ENCODE measurements at places on chromosomes 2 and 18.

DNA sequence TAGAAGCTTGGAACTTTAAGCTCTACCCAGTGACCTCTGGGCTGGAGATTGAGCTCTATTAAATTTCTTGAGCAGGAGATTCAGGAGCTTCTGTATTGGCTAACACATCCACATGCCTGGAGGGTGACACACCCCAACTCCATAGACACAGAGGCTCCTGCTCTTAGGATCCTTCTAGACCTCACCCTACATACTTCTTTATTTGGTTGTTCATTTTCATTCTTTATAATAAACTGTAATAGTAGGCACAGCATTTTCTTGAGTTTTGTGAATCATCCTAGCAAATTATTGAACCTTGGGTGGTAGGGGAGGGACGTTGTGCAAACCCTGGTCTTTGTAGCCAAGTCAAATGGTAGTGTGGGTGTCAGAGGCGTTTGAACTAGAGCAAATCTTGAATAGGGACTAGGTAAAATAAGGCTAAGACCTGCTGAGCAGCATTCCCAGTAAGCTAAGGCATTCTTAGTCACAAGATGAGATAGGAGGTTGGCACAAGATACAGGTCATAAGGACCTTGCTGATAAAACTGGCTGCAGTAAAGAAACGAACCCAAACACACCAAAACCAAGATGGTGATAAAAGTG lies 323.8 kb upstream of the GALNT5 start:
- no peak for DNase-seq

DNA sequence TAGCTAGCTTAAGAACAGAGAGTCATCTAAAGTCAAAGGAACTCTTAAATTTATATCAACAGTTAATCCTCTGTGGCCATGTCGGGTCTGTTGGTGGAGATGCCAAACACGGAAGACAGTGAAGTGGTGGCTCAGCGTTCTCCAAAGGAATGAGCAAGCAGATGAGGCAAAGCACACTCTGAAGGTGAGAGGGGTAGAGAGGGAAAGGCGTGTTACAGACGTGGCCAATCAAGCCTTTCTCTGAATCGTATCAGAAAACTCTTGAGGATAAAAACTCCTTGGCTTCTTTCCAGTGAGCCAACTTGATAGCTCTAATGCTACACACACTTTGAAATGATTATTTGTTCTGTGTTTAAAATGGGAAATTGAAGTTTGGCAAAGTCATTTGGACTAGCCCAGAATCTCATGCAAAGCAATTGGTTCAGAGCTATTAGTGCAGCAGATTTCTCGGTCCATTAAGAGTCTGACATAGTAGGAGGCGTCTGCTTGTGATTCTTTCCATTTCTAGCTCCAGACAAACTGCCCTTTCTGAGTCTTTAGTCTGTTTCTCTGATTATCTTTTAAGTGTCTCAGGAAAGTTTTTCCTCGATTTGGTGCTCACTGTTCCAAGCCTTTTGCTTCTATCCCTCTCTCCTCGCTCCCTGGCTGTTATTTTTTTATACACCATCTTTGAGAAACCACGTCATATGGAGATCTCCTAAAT lies 57.5 kb upstream of the CPO start:
- no peak for DNase-seq

GRCh38 chr2:15980605-15981098 lies 40.3 kb downstream of the MYCN start:
- no peak for DNase-seq

- no peak for DNase-seq
Measured at GRCh38 chr2:178143481-178143880, 31.2 kb downstream of the RBM45 start.

DNA sequence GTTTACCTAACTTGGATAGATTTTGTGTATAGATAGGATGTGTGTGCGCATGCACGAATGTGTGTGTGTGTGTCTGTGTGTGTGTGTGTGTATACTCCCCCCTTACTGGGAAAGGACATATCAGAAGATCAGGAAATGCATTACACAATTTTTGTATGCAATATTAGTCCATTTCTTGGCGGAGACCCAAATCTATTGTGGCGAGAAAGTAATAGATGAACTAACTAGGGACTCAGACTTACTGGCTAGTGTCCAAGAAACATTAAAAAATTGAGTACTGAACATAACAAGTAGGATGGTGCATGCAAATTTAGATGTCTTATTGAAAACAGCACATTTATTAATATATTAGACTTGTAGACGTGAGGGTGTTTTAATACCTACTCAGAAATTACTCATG lies 1036.5 kb upstream of the FANCL start:
- DNase-seq: no peak

- peak; percentile 49 for DNase-seq
Measured at GRCh38 chr18:8608795-8609658, at the start of gene RAB12. RAB12 (plus strand) TSS chr18:8609437; CDS start chr18:8609440, 3 bp downstream.

DNA sequence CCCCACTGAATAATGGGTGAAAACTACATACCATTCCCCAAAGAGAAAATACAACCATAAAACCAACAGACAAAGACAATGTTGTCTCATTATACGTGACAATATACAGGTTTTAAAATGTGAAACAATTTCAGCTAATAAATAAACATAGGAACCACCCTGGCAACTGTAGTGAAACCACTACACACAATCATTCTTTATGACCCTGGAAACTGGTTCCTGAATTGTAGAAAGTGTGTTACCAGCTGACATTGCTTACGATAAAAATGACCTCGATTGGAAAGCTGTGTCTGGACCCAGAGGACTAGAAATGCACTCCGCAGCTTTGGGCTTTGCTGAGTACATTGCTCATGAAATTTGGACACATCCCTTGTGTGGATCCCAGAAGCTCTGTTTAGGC lies 73.9 kb upstream of the LPIN2 start:
- DNase-seq: no peak

DNA sequence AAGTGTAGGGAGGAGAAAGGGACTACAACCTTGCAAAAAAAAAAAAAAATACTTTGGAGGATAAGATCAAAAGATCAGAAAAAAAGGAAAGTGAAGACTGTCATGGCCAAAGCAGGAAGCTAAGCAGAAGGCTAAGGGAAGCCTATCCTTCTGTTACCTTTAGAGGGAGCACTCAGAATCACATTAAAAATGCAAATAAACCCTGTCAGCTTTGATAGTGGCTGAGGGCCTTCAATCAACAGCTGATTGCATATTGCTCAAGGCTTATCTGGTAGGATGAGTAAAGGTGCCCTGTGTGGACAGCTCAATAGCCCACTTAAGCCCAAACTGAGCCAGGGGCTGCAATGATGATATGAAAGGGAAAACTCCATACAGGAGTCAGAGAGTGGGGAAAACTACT lies 1021.2 kb downstream of the LRP1B start:
- no peak for DNase-seq

DNA sequence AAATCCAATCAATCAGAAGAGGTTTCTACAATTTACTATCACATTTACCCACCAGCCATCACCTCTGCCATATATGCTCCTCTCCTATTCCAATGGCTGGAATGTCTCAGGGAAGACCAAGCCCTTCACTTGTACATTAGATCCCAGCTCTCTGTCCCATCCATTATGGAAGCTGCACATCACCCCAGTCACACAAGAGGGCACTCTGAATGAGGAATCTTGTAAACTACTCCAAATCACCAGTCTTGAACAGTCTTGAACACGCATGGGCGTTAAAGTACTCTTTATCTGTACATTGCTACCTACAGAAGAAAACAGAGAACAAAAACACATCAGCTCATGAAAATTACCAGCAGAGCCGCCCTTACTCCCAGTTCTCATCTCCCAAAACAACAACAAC lies 38.7 kb downstream of the ZC3H8 start:
- no peak for DNase-seq

DNA sequence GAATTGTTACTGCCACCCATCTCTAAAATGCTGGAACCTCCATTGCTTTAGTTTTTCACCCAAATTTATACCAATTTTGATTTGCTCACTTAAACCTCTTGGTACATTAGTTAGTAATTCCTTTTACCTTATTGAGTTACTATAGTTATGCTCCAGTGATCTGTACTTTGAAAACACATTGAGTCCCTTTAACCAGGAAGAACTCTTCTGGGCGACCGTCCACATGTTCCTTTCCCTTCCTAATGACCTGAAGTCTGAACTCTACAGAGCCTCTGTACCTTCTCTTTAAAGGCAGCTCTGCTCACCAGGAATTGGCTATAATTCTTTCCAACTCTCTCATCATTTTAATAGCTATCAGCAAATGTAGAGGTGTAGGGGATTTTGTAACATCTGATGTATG lies 290.0 kb downstream of the NEDD4L start:
- no peak for DNase-seq

DNA sequence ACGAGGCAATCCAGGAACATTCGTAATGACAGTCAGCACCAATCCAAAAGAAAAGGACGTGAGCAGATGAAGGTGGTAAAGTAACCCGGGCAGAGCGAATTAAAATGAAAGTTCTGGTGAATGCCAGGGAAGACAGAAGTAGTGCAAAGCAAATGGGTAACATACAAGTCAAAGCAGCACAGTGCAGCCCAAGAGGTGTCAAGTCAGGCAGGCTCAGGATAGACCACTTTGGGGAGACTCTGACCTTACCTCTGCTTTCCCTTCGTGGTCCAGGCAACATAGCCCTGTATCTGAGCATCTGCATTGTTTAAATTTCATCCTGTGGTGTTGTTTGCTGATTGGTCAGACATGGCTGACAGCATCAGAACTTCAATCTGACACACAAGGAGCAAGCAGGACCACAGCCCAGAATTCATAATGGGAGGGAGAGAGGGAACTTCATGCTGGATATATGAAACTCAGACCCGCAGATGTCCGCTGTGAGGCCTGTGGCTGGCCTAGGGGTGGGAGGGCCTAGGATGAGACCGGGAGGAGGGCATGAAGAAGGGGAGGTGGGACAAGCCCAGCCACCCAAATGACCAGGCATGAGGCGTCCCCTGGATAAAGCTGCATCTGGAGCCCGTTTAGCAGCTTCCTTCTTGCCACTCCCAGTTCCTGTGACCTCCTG lies 285.7 kb downstream of the TCF4 start:
- DNase-seq: no peak

DNA sequence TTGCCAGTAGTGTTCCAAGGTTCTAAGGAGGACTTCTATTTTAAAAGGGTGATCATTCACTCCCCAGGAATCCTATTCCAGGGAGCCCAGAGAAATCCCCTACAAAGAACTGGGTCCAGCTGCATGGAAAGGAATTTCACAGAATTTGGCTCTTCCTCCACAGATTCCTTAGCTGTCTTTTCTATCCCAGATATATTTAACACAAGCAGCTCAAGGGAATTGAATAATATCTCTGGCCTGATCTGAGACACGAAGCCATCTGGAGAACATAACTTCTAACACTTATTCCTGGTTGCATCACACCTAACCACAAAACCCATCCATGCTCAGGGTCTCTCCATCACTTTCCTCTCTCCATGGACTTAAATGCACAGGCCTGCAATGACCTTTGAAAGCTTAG lies 306.7 kb upstream of the ACVR2A start:
- no peak for DNase-seq

- DNase-seq: no peak
Measured at GRCh38 chr2:205858881-205859441, 176.7 kb downstream of the NRP2 start.

GRCh38 chr2:66275984-66276383 lies 158.9 kb upstream of the MEIS1 start:
- DNase-seq: no peak
